Activated CD4-positive, alpha-beta T cell treated with anti-CD3 and anti-CD28 coated beads for 36 hours (primary cell): ENCODE measurements at places on chromosomes 6 and 20. TPM values are rescaled to one million over a fixed set of nuclear protein-coding genes. Genes with fewer than 3 reads are reported as not detected.

TAB2 gene
- total RNA-seq, result 94.1 TPM

LST1 gene
- 9.1 TPM for total RNA-seq

MACROD2 gene
- not detected for total RNA-seq

RFX6 gene
- not detected for total RNA-seq
